ENCODE measurements at places on chromosomes 6 and 20. TPM values are rescaled to one million over a fixed set of nuclear protein-coding genes. Genes with fewer than 3 reads are reported as not detected.

DNA sequence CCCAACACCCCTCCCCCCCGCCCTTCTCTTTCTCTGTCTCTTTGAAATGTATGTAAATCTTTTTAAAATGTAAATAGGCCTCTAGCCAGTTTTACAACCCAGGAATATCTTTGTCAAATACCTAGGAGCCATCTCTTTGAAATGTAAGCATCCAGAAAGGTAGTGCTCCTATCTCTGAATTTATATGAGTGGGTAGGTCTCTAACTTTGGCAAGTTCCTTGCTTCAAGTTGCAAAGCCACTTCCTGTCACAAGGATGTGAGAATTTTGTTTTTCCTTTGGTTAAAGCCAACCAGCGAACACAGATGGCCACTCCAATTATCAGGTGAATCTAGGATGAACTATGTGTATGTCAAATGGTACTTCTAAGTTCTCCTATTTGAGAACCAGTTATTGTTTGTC lies 6.2 kb upstream of the DEFB132 start:
- no peak for DNase-seq
- H3K27ac ChIP-seq, result no peak overlapping the region
- peaks cover 23% of the 10 kb centered on the region for H3K27me3 ChIP-seq
- peaks cover 3% of the 10 kb centered on the region for H3K4me1 ChIP-seq
- H3K4me3 ChIP-seq, result no peak overlapping the region

GRCh38 chr6:108581932-108582475 lies 21.3 kb downstream of the FOXO3 start:
- DNase-seq, result no peak
- no peaks in the 10 kb centered on the region for H3K27me3 ChIP-seq
- H3K4me1 ChIP-seq, result peaks cover 60% of the 10 kb centered on the region
- H3K4me3 ChIP-seq, result peak overlapping the region; percentile 32
- peak overlapping the region; percentile 24 for H3K27ac ChIP-seq

DEFB124 gene
- total RNA-seq, result not detected

DNA sequence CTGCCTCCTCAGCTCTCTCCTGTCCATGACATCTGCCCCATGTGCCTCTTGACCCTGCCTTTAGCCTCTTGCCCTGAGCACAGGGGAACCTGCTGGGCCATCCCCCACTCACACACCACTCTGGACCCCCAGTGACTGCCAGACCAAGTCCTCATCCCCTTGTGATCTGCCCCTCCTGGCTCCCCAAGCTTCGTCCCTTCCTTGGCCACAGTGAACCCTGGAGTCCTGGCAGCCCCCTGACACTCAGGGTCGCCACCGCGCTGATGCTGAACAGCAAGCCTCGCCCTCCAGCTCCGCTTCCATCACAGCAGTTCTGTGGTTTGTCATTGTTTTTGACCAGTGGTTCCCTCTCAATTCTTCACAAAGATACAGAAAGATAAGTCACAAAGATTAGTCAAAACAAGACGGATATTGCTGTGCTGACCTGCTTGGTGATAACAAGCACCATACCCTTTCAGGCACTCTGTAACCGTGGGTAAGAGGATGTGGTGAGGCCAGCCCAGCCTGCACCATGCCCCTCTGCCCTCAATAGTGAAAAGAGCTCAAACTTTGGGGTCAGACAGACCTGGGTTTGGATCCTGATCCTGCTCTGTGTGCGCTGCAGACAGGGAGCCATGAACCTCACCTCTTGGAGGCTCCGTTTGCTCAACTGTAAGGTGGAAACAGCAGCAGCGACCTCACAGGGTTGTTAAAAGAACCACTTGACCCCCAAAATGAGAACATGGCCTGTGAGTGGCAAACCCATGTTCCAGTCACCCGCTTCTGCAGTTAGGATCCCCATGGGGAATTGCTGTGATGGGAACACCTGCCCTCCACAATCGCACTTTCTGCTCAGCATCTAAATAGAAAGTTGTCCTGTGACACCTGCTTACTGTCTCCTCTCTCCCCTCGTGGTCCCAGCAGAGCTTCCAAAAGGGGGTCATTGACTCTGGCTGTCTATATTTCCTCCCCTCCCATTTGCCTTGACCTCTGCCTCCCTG lies 114.5 kb downstream of the TOX2 start:
- DNase-seq, result peak; percentile 53
- peaks cover 50% of the 10 kb centered on the region for H3K27me3 ChIP-seq
- no peak overlapping the region for H3K27ac ChIP-seq

DNA sequence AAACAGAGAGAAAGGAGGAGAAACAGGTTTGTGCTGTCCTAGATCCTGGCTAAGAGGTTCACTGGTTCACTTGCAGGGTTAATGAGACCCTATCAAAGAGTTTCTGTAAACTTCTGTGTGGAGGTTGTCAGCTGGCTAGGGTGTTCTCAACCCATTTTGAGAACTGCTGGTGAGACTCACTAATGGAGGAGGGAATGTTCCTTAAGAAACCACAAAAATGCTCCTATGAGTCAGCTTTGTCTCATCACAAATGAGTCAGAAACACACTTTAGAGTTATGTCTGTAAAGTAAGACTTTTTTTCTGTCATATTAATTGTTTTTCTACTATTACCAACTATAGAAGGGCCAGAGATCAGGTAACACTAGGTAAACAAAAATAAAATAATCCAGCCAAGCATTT lies 884.4 kb downstream of the PHF3 start:
- no peaks in the 10 kb centered on the region for H3K27me3 ChIP-seq
- no peak overlapping the region for H3K27ac ChIP-seq
- DNase-seq, result no peak
- H3K4me1 ChIP-seq, result peaks cover 7% of the 10 kb centered on the region

GRCh38 chr20:32675223-32675975 lies 1.7 kb upstream of the C20orf203 start:
- no peak overlapping the region for H3K27ac ChIP-seq
- H3K36me3 ChIP-seq, result no peaks in the 10 kb centered on the region
- H3K4me1 ChIP-seq, result peaks cover 28% of the 10 kb centered on the region
- no peak for DNase-seq
- H3K27me3 ChIP-seq, result no peaks in the 10 kb centered on the region

DNA sequence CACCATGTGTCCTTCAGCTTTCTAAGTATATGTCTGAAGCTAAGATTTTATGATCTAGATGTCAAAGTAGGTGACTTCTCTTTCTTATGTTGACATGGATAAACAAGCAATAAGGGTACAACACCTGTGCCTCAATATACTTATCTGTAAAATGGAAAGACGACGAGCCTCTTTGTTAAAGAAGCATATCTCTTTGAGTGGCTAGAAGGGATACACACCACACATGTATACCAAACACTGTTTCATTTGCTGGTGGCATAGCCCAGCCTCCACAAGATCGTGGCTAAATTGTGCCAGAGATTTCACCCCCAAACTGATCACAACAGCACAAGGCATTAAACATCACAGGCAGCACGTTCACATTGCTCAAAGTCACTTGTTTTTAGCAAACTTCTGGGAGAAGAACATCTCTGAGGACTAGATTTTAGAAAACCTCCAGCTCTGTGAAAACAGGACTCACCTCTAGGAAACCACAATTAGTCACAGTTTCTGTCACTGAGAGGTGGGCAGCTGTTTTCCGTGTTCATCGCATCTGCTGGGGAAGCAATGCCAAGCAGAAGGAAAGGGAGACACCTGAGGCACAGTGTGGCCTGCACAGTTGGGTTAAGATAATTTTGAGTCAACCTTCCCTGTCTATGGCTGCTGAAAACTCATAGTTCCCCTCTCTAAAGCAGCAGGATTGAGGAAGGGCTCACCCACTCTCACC lies 263.0 kb upstream of the PLCB4 start:
- peaks cover 31% of the 10 kb centered on the region for H3K4me1 ChIP-seq
- peaks cover 9% of the 10 kb centered on the region for H3K36me3 ChIP-seq
- no peaks in the 10 kb centered on the region for H3K27me3 ChIP-seq
- no peak for DNase-seq

GRCh38 chr6:101116337-101116736 lies 235.2 kb upstream of the ASCC3 start:
- H3K4me3 ChIP-seq, result no peak overlapping the region
- H3K36me3 ChIP-seq, result no peaks in the 10 kb centered on the region
- no peaks in the 10 kb centered on the region for H3K27me3 ChIP-seq

DNA sequence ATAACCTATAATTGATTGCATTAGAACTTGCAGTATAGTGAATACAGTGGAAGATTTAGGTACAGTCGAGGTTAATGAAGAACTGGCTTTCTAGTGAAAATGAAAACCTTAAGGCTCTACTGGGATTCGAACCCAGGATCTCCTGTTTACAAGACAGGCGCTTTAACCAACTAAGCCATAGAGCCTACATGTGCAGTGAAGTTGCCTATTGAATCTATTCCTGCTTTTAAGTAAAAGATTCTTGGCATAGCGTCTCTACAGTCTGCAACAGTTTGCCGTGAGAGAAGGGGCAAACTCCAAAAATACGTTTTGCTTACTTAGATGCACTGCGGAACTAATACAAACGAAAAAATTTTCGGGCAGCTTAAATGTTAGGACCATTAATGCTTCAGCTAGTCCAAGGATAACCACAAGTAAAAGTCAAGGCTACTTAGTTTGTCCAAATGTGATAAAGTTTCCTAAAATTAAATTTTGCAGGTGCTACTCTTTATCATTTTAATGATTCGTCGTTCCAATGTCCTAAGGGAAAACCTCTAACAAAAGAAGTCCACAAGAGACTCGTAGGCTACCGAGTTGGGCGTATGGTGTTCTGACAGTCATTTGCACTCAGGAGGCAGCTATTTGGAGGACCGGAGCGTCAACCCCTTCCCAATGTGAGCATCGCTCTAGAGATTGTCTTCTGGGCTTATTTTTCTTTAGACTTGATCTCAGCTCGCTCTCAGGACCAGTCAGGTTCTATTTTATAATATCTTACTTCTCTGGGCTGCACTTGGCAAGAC lies 31.3 kb upstream of the ZSCAN23 start:
- peak overlapping the region; percentile 92 for H3K4me3 ChIP-seq
- H3K4me1 ChIP-seq, result peaks cover 6% of the 10 kb centered on the region
- no peak for DNase-seq
- H3K36me3 ChIP-seq, result peaks cover 4% of the 10 kb centered on the region
- H3K27me3 ChIP-seq, result peaks cover 31% of the 10 kb centered on the region

- H3K4me1 ChIP-seq, result peaks cover 5% of the 10 kb centered on the region
- H3K36me3 ChIP-seq, result peaks cover 19% of the 10 kb centered on the region
- H3K27me3 ChIP-seq, result no peaks in the 10 kb centered on the region
- no peak overlapping the region for H3K4me3 ChIP-seq
- H3K27ac ChIP-seq, result no peak overlapping the region
Observed at GRCh38 chr6:42071881-42072583, 21.7 kb downstream of the TAF8 start.

CLDN20 gene
- not detected for total RNA-seq

DNA sequence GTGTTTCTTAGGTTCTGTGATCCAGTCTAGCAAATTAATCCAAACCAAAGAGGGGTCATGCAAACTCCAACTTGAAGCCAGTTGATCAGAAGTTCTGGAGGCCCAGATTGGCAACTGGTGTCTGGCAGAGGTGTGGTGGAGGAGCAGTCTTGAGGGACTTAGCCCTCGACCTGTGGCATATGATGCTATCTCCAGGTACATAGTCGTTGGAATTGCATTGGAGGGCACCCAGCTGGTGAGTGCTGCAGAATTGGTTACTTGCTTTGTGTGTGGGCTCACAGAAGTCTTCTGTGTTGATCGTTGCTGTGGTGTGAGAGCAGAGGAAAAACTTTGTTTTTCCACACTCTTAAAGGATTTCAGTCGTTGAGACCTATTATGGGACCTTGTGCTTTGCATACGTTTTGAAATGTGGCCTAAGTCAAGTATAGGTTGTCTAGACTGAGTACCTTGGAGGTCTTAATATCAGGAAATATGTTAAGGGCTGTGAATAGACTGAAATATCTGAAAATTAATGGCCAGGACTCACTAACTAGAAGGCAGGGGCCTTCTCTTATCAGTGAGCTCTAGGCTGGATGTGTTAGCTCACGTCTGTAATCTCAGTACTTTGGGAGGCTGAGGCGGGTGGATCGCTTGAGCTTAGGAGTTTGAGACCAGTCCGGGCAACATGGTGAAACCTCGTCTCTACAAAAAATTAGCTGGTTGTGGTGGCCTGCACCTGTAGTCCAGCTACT lies 7.8 kb downstream of the PANK2 start:
- DNase-seq, result no peak
- peaks cover 17% of the 10 kb centered on the region for H3K36me3 ChIP-seq
- H3K4me1 ChIP-seq, result peaks cover 46% of the 10 kb centered on the region

- no peak for DNase-seq
- H3K27ac ChIP-seq, result no peak overlapping the region
- peaks cover 14% of the 10 kb centered on the region for H3K27me3 ChIP-seq
- no peaks in the 10 kb centered on the region for H3K4me1 ChIP-seq
- no peaks in the 10 kb centered on the region for H3K36me3 ChIP-seq
Observed at GRCh38 chr20:44837946-44838345, 27.6 kb upstream of the RIMS4 start.

- peaks cover 6% of the 10 kb centered on the region for H3K4me1 ChIP-seq
- H3K4me3 ChIP-seq, result no peak overlapping the region
- no peaks in the 10 kb centered on the region for H3K36me3 ChIP-seq
- no peaks in the 10 kb centered on the region for H3K27me3 ChIP-seq
Observed at GRCh38 chr6:23013776-23014175, 444.4 kb downstream of the HDGFL1 start.

CCM2L gene
- 0.19 TPM for total RNA-seq

DNA sequence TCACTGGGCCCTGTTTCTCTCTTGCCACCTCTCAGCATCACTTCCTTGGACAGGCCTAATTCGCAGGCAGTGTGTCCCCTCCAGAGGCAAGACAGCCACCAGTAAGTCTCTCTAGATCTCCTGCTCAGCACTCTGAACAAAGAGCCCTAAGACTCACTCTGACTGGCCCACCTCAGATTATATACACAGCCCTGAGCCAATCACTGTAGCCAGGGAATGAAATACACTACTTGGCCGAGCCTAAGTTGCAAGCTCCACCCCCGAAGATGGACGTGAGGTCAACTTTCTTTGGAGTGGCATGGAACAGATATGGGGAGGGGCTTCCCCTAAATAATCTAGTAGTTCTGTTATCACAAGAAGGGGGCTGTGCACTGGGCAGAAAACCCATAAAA lies 4.1 kb downstream of the BPI start:
- H3K4me1 ChIP-seq, result peaks cover 23% of the 10 kb centered on the region
- H3K4me3 ChIP-seq, result no peak overlapping the region
- peaks cover 16% of the 10 kb centered on the region for H3K27me3 ChIP-seq
- DNase-seq, result no peak

DNA sequence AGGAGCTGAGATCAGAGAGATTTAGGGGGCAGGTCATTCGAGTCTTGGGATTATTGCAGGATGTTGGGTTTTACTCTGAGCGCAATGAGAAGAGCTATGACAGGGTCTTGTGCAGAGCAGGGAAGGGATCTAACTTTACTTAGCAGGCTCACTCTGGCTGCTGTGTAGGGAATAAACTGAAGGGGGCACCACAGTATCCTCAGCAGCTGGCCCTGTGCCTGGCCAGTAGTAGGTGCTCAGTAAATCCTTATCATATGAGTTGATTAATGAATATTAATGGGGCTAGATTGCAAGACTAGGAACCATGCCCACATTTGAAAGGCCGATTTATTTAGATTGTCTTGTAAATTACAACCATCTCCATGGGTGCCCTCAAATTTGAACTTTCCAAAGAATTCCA lies 4.6 kb upstream of the MDGA1 start:
- no peak for DNase-seq
- H3K4me1 ChIP-seq, result peaks cover 21% of the 10 kb centered on the region
- H3K27ac ChIP-seq, result no peak overlapping the region
- no peaks in the 10 kb centered on the region for H3K36me3 ChIP-seq

- no peak for DNase-seq
- H3K4me3 ChIP-seq, result no peak overlapping the region
- no peaks in the 10 kb centered on the region for H3K36me3 ChIP-seq
- H3K4me1 ChIP-seq, result no peaks in the 10 kb centered on the region
- H3K27me3 ChIP-seq, result peaks cover 15% of the 10 kb centered on the region
Observed at GRCh38 chr6:168508903-168509302, 67.9 kb downstream of the SMOC2 start.

NDUFAF5 gene
- total RNA-seq, result 26.1 TPM
